ENCODE measurements at places on chromosomes 7 and 10.
A peak's percentile ranks its signal among the peaks of the same experiment; 100 is the strongest.

- DNase-seq, result no peak
These were observed 79.5 kb upstream of the GPR141 start for GRCh38 chr7:37604078-37604477.

DNA sequence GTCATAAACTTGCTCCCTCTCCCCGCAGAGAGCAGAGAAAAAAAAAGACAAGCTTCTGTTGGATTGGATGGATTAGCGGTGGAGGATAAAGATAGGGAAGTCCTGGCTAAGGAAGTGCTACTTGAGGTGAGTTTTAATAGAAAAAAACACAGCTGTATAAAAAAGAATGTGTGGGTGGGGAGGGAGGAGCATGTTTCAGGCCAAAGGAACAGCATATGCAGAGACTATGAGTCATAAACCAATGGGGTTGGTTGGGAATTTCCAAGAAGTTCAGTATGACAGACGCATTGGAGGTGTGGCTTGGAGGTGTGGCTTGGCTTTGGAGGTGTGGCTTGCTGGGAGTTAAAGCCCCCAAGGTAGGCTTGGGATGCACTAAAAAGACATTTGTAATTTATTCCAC, 103.0 kb upstream of the LSM8 start:
- DNase-seq, result peak; percentile 69

DNA sequence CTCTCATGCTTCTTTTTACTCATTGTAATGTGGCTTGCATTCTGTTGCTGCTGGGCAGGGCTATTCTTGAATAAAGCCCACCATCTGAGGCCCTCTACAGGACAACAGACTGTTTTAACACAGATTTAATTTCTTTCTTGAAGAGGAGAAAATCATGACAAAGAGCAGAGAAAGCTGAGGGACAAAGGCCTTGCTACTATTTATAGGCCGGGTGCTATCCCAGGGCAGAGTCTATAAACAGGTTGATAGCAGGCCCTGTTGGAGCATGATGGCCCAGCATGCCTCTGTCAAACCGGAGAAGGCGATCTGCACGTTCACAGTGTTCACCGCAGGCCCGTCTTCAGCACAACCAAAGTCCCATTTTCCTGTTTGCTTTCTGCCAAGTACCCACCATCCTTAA, 3.0 kb downstream of the VIPR2 start:
- no peak for DNase-seq

GRCh38 chr7:151822541-151823181, 54.3 kb downstream of the PRKAG2 start:
- DNase-seq, result no peak

GRCh38 chr7:1542841-1543747, 12.6 kb downstream of the MAFK start:
- no peak for DNase-seq

DNA sequence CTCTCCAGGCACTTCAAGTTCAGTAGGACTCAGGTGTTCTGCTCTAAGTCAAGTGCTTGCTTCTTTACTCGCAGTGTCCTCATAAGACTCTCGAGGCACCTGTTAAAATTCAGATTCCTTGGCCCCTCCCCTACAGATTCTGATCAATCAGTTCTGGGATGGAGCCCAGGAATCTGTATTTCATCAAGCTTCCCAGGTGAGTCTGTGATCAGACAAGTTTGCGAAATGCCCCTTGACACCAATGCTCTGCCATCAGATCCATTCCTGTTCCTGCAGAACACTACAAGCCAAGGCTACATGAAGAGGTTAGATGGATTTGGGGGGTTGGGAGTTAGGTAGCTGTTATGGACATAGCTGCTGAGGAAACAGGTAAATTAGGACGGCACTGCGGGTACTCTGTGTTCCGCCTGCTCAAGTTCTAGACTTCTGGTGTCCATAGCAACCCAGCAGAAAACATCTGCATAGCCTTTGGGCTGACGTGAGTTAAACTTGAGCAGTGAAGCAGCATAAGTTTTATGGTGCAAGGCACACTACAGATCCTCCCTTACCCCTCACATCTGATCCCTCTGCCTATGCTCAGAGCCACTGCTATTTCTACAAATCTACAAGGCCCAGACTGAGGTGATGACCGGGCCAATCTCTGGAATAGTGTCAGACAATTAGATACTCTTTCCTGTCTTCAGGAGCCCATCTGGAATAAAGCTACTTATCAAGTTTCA, 6.8 kb upstream of the NCOA4 start:
- DNase-seq, result no peak

DNA sequence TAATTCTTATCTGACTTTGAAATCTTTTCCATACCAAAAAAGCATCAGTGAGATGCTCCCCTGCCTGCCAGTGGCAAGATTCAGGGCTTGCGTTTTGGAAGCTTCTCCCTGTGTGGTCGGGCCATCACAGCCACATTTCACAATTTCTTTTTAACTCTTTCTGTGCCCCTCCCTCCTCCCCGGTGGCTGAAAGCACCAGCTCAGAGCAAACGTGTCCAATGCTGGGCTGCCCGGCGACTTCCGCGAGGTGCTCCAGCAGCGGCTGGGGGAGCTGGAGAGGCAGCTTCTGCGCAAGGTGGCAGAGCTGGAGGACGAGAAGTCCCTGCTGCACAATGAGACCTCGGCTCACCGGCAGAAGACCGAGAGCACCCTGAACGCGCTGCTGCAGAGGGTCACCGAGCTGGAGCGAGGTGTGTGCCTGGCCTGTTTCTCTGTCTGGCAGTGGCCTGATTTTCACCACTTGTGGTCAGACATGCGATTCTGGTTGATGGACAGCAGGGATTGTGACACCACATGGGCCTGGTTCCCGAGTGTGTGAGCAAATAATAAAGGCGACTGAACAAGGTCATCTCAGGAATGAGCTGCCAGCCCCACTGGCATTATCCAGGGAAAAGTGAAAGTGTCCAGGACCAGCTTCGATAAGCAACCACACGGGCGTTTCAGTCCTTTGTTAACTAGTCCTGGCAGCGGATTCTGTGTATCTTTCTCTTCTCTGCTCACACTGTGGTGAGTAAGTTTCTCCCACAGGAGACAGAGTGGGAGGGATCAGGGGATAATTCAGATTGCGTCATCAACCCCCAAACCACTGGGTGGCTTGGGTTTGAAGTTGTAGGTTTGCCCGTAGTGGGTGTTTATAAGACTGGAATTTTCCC, 2.6 kb downstream of the NPTX2 start:
- DNase-seq, result no peak

- peak; percentile 68 for DNase-seq
These were observed 65.6 kb downstream of the NOD1 start for GRCh38 chr7:30412782-30413504.

GRCh38 chr10:114031073-114031972, 12.3 kb upstream of the ADRB1 start:
- no peak for DNase-seq

DNA sequence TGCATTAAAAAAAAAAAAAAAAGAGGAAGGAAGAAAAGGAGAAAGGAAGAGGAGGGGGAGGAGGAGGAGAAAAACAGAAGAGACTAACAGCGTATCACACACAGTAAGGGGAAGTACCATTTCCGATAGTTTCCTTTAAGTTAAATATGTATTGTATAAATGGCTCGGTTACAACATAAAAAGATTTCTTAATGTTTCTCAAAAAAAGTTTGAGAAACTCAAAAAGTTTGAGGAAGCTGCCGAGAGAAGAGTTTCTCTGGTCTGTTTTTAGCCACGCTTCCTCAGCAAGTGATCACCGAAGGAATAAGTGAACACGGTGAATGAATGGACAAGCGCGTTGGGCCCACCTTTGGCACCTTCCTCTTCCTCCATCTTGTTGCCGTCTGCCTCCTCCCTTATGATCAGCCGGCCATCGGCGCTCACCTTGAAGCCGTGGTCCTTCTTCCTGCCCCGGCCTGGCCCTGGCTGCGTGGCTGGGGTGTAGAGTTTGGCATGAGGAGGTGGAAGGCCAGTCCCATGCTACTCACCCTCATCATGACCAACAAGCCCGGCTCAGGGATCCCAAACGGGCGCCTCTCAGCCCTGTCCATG, 31.3 kb upstream of the FRAT2 start:
- DNase-seq, result no peak

DNA sequence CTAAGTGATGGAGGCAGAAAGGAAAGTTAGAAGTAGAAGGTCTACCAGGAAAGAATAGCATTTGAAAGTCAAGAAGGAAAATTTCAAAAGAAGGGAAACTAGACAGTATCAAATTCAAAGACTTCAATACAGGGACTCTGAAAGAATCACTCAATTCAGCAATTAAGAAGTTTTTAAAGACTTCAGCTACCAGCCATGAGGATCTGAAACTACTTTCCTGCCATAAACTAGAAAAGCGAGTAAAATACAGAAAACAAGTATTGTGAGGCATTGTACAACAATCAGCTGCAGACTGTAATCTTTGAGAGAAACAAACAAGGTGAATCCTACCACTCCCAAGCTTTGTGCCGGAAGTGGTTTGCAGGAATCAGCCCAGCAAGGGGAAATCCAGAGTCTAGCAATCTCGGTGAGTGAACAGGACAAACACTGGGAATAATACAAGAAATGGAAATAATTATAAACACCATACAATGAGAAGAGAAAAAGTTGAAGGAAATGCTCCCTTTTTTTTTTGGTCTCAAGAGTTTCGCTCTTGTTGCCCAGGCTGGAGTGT, 62.4 kb downstream of the ARHGAP12 start:
- no peak for DNase-seq

DNA sequence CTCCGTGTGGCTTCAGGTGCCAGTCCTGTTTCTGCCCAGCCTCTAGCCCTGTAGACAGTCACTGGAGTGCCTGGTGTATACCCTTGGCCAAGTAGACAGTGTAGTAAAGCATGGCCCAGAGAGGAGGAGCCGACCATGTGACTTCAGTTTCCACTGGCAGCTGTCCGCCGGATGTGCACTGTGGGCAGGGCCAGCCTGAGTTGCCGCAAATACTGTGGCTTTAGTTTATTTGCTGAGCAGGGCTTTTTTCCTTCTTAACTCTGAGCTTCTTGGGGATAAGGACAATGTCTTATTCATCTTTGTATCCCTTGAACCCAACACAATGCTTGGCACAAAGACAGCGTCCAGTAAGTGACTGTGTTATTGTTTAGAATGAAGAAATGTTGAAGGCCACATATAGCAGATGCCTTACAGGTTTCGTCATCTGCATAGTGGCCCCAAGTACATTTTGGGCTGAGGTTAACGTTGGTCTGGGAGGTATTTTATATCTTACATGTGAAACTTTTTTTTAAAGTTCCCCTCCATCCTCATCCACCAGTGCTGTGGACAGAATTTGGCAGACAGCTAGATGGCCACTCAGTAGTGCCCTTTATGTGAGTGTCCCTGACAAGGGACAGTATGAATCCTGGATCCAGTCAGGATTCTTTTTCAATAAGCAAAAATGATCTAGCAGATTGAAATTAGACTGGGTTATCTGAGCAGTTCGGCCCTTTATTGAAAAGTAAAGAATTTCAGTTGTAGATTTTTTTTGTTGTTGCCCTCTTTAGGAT, 40.6 kb downstream of the CYP17A1 start:
- DNase-seq, result no peak

- DNase-seq, result no peak
These were observed 62.4 kb upstream of the SDK1 start for GRCh38 chr7:3238525-3239210.

- DNase-seq, result no peak
These were observed 294.2 kb downstream of the PLXDC2 start for GRCh38 chr10:20110125-20111100.

DNA sequence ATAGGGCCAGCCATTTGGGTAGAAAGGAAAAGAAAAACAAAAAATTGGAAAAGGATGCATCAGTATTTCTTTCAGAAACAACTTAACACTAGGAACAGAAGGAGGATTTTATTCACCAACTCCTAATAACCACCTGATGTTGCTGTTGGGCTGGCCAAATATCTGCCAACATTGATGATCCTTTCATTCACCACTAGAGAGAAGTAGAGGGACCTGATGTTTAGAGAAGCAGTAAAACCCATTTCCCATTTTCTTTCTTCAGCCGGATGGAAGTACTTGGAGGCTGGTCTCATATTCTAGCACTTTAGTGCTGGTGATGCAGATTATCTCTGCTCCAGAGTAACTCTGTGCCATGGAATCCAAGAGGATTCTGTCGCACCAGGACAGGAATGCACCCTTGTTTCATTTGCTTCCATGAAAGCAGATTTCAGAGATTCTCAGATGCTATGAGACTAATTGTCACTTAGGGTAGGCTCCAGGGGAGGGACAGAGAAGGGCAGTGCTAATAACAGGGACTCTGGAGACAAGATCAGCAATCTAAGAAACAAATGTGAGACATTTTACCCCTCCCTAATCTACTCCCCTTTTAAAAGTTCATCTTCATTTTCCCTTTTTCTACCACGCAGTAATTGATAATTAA, 3.1 kb downstream of the KLLN start:
- no peak for DNase-seq

DNA sequence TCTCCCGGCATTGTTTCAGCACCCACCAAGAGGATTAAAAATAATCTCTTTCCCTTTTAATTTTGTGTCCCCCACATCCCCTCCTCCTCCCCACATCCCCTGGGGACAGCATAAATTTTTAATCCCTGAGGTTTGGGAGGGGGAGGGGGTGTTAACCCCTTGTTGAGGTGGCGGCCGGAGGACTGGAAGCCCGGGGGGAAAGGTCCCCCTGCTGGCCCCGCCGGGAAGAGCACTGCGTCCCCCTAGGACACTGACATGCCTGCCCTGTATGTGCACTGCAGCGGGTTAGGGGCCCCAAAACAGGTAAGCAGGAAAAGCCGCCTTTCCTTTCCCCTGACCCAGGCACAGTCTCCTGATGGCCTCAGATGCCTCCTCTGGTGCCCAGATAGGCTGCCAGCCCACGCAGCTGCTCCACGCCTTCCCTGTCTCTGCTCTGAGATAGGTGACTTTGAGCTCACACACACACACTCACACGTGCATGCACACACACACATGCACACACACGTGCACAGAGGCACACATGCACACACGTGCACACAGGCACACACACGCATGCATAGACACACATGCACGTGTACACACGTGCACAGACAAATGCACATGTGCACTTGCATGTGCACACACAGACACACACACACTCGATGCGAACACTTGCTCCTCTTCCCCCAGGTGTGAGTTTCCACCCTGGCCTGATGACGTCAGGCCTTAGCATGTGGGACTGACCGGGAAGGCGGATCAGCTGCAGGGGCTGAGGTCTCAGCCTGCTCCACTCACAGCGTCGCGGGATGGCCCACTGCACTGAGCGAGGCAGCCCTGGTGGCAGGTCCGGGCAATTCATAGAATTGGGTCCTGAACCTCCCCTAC, 12.3 kb downstream of the CNPY1 start:
- DNase-seq, result no peak

DNA sequence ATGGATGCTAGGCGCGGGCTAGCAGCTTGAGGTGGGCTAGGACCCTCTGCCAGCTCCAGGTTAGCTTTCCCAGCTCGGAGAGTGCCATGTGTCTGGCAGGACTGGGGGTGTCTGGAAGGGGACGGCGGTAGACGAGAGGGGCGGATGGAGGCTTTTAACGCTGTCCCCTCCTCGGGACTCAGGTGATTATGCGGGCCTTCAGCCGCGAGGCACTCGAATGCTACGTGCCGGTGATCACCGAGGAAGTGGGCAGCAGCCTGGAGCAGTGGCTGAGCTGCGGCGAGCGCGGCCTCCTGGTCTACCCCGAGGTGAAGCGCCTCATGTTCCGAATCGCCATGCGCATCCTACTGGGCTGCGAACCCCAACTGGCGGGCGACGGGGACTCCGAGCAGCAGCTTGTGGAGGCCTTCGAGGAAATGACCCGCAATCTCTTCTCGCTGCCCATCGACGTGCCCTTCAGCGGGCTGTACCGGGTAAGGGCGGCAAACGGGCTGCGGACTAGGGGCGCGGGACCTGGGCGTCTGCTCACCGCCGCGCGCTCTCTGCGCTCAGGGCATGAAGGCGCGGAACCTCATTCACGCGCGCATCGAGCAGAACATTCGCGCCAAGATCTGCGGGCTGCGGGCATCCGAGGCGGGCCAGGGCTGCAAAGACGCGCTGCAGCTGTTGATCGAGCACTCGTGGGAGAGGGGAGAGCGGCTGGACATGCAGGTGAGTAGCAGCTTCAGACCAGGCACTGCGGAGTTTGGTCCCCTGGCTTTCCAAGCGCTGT, 1.1 kb downstream of the CYP26A1 start:
- no peak for DNase-seq
